ENCODE measurements at places on chromosomes 3 and 15.

DNA sequence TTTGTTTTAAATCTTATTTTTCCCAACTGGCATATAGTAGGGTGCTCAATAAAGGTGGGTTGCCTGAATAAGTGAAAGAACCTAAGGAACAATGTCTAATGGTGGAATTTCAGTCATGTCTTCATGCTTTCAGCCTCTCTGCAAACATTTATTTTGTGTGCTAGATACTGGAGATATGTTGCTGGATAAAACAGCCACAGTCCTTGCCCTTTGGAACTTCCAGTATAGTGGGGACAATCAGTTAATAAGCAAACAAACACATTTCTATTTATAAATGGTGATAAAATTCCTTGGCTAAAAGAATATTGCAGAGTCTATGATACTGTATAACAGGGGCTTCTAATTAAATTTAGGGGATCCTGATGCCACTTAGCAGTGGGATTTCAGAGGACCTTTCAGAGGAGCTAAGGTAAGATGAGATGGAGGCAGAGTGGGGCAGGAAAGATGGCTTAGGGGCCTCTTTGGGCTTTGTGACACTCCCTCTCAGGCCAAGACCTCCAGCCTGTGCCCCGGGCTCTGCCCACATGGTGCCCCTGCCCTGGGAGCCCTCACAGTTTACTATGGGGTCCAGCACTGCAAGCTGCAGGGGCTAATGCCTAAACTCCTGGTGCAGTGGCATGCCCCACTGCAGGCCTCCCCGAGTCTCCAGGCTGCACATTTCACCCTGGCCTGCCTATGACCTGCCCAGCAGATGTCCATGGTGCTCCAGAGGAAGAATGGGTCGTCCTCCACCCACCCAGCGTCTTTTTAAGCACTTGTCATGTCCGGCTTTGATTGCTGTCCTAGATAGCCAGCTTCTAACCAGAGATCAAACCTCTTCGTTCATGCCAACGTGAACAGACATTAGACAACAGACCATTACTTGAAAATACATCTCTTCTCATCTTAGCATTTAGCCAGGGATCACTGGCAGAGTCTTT, 61.6 kb upstream of the PRR23C start:
- no peak for DNase-seq

DNA sequence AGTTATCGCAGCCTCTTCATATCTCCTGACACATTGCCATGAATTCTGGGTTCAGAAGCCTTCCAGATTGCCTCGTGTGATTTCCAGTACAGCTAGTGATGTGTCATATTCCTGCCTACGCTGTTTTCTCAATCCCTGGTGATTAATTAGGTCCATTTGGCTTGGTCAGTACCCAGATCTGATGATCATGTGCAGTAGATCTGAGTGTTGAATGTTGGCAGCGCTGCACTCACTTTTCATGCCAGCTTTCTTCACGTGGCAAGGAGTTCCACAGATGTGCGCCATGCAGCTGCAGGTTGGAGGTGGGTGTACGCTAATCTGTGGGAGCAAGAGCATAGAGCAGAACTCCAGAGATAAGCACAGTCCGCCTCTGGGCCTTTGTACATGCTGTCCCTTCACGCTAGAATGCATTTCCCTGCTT, 86.9 kb upstream of the COL6A5 start:
- DNase-seq, result no peak

DNA sequence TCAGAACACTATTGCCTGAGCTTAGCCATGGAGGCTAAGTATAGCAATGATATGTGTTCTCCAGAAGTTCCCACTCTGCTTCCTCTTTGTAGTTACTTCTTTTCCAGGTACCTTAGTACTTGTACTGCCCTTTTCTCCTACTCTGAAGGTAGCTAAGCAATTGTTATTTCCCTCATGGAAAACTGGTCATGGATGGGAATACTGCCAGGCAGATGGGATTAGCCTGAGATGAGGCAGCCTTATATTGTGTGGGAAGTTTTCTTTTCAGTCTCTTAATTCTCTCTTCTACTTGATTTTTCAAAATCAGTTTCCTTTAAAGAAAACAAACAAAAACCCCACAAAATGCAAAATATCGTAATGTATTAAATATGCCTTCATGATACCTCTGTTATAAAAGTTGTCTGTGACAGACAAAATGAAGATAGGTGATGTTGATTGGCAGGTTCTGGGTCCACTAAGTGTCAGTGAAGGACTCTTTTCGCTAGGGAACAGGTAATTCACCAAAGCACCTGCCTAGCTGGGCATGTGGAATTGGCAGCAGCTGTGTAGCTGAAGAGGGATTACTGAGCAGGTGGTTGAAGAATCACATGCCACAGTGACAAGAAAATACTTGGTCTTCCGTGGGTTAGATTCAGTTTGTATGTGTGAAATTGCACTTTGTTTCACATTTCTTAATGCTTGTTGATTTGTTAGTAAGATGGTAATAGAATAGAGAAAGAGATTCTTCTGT, 4.1 kb downstream of the ZNF609 start:
- DNase-seq, result no peak

DNA sequence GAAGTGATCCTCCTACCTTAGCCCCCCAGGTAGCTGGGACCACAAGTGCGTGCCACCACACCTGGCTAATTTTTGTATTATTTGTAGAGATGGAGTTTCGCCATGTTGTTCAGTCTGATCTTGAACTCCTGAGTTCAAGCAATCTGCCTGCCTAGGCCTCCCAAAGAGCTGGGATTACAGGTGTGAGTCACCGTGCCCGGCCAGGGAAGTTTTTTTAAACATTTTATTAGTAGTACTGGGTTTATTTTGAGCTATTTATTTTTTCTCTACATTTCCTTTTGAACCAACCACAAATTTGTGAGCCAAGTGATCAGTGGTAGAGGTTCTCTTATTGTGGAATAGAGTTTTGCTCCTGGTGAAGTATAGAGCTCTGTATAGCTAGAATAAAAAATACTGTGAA, 33.7 kb downstream of the ARMC8 start:
- DNase-seq, result no peak

DNA sequence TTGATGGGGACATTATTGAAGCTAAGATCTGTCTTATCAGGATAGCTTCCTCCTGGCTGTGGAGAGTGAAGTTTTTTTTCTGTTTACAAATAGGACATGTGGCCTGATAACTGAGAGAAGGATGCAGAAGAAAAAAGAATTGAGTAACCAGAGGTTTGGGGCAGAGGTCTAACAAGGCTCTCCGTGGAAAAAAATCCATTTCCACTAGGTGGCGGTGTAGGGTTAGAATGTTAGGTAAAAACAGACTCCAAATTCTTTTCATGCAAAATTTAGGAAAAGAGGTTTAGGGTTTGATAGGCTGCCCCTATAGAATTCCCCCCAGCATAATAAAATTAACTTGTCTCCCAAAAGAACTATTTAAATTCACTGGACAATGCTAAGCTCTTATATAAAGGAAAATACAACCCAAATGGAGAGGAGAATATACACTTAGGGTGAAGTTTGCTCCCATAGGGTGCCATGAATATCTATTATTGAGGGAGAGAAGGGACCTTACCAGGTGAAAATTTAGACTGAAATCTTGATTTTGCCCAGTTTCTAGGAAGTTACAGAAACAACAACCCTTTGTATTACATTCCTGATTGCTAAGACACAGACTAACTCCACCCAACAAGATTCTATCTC, 1560.4 kb downstream of the OTOL1 start:
- DNase-seq, result peak; percentile 80

DNA sequence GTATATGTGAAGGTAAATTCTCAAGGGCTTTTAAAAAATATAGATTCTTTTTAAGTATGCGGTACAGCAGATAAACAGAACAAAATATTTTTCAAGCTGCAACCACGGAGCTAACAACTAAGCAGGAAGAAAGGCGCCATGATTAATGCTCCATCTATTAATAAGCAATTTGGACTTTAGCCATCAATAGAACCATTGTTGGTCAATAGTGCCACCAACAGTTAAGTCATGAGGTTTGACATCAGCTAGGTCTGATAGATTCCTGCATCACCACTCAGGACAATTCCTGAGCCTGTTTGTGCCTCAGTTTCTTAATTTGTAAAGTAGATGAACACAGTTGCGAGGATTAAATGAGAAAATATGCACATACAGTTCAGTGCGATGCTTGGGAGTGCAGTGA, 65.1 kb upstream of the FAM3D start:
- DNase-seq, result no peak

- no peak for DNase-seq
Measured at GRCh38 chr3:57983734-57984518, 24.3 kb upstream of the FLNB start.

DNA sequence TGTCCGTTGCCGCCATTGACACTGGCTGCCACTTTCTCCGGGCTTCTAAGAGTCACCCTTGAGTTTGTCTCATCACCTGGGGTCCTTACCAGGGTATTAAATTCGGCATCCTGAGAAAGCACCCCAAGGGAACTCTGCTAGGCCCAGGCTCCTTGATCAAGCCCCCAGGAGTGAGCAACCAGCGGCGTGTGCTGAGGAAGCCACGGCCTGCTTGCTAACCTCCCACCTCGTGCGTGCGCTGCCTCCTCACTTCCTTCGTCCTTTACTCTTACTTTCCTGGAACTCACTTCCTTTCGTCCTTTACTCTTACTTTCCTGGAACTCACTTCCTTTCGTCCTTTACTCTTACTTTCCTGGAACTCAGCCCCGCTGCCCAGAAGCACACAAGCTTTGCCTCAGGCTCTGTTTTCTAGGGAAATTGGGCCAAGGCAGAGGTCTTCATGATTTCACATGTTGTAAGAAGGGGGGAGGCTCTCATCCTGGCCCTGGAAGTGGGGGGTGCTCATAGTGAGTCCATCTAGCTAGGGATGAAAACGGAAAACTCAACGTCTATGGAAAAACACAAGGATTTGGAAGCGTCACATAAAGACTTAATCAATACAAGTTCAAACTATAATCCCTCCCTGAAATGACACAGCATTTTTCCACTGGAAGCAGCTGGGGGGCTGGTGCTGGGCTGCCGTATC, 36.7 kb upstream of the BDH1 start:
- DNase-seq, result no peak

- no peak for DNase-seq
Measured at GRCh38 chr3:30355622-30356021, 250.8 kb upstream of the TGFBR2 start.
